CD8-positive, alpha-beta memory T cell (primary cell): ENCODE measurements at places on chromosomes 7 and 10.

DNA sequence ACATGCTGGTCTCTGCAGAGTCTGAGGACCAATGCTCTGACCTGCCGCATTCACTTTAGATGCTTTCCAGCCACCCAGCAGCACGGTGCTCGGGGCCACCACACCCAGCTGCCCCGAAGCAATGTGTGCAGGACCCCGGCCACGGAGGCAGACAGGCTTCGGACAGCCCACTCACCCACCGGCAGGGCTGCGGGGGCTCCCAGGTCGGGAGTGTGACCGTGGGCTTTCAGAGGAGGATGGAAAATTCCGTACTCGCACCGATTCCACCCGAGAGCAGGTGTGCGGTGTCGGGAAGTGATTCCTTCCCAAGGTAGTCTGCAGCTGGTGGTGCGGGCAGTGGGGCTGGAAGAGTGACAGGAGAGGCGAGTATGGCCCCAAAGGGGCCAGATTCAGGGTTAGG, 190.9 kb downstream of the DNAJB6 start:
- no peak for DNase-seq

DNA sequence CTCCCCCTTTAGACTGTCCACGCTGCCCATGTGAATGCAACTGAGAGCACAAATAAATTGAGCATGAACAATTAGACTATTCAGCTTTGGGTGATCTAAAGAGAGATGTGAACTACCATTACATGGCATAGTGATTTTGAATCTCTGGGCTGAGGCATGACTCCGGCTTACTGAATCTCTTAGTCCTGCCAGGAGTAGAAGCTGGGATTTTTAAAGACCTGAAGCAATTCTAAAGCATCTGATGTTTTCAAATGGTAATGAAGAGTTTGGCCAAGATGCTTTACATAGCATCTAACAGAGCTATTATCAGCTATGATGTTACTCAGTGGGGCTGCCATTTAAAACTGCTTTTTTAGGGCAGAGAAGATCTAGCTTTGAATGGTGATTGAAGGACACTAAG, 1059.1 kb downstream of the SORCS3 start:
- DNase-seq, result no peak

GRCh38 chr7:107860981-107861652, 29.9 kb upstream of the DLD start:
- no peak for DNase-seq

GRCh38 chr10:96896884-96897589, 64.9 kb downstream of the LCOR start:
- DNase-seq, result no peak

GRCh38 chr10:11217521-11217920, 199.8 kb downstream of the CELF2 start:
- no peak for DNase-seq

DNA sequence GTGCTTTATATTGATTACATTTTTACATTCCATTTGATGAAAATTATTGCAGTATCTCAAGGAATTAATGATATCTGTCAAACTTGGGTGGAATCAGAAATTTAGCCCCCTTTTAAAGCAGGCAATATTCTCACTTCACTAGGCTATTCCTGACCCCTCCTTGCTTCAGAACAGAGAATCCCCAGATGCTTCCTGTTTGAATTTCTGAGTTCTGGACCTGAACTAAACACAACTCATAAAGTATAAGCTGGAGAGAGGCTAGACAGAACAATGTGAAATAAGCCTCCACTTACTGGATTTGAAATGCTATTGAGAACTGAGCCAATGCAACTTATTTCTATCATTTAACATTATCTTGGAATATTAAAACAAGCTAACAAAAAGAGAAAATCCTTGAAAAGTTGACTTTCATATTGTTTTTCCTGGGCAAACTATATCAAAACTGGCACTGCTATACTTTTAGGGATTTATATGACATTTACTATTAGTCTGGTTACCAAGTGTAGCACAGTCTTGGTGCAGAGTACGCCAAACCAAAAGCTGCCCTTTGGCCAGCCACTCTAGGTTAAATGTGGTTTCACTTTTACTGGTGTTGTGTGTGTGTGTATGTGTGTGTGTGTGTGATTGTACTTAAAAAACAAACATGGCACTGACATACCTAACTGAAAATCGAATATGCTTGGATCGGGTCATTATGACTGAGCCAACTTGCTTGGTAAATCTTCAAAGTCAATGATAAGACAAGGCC, 19.0 kb upstream of the AGMO start:
- DNase-seq, result no peak

DNA sequence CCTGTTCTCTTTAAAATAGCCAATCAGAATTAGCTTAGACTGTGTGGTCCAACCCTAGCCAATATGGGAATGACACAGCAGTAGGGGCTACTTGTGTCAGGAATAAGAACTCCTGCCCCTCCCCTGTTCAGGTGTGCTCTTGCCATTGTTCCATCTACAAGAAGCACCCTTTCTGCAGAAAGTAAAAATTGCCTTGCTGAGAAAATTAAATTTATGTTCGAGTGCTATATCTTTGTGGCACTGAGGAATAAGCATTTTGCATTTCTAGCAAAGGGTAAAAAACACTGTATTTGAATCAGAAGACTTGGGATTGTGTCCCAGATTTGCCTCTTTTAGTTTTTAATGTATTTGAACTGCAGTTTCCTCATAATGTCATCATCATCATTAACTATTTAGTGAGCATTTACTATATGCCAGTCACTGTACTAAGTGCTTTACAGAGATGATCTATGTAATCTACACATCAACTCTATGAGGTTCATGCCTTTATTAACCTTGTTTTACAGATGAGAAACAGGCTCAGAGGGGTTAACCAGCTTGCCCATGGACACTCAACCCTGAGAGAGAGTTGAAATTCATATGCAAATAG, 28.9 kb upstream of the XRCC2 start:
- DNase-seq, result no peak

- no peak for DNase-seq
These were observed 255.3 kb downstream of the DNAJB9 start for GRCh38 chr7:108824840-108825580.

- DNase-seq, result no peak
These were observed 418.2 kb upstream of the AKR1E2 start for GRCh38 chr10:4407783-4408182.

GRCh38 chr10:27297844-27298521, 57.4 kb upstream of the ACBD5 start:
- DNase-seq, result no peak

DNA sequence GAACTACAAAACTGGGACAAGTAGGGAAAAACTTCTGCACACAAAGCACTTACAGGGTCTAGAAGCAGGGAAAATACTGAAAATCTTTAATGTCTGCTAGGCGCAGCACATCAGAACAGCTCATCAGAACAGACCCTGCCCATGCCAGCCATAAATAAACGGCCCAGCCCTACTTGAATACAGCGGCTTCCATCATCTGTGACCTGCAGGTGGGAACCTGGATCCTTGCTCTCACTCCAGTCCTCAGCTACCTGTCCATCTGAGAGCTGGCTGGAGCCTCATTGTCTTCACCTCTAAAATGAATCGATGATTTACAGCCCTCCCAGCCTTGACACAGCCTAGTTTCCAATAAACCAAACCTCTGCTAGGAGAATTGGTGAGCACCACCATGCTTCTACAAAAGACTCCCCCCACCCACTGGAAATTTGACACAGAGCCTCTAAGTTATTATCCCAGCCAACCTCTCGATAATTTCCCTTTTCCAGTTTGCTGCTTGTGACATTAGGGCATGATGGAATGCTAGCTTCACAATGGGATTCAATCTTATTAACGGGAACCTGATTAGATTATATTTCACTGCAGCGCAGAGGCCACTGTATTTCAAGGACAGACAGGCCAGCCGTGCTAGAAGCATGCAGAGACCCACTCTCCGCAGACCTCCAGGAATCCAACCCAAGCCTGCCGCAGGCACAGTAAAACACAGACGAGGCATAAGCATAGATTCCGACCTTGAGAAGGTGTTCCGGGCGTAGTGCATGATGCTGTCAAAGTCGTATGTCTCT, 61.6 kb upstream of the OPALIN start:
- no peak for DNase-seq

DNA sequence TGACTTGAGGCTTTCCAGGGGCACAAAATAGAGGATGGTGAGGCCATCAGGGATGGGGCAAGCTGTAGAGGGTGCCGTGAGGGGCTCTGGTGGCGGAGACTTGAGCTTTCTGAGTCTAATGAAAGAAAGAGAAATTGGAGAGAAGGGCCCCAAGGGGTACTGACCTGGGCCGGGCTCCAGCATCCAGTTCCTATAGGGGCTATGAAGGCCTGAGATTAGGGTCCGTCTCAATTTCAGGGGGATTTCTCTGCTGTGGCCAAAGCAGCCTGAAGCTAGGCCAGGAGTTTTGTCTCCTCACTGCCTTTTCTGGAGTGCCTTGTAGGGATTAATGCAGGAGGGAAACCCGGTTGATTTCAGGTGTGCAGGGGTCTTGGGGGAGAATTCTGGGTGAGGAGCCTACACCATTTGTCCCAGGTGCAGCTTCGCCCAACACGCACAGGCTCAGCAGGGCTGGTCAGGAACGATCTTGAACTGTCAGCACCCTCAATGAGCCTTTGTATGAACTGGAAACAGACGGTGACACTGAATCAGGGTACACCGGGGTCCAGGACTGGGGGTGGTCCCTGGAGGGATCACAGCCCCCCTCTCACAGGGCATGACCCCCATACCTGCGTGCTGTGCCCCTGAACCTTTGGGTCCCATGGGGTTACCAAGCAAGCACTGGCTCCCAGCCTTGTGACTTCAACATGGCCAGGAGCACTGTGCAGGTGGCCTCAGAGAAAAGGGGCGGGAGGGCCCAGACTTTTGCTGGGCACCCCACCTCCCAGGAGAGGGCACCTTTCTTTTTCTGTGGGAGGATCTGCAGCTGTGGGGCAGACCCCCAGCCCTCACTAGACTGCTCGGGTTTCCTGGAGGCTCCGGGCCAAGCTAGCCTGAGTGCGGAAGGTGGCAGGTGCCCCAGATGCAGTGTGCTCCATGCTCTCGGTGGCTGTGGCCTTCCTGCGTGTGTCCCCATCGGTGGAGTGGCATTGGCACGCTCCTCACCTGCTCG, 122.9 kb upstream of the RET start:
- no peak for DNase-seq

GRCh38 chr7:137469858-137470257, 126.3 kb upstream of the PTN start:
- DNase-seq, result no peak

GRCh38 chr7:47815867-47816266, 132.4 kb downstream of the PKD1L1 start:
- DNase-seq, result no peak

DNA sequence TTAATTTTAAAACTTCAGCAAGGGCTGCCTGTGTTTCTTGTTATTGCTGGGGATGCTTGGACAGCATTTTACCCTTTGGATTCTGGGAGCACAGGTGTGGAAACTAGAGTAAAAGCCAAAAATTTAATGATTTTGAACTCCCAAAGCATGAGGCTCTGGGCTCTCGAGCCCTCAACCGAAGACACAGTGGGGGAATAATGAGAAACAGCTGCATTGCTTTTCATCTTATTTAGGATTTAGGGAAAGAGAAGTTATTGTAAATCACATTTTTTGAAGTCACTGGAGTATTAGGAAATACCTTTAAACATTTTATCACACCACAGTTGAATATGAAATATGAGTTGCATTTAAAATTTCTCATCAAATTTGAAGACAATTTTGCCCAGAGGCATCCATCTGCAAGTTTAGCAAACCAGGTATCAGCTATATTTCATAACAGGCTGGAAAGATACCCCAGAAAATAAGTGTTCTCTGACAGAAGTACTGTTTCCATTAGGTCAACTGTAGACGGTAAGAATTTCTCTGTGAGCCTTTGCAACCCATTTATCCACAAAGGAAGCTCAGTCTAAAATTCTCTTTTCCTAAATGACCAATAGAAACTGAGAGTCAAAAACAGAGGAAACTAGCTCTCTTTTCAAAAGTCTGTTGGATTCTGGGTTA, 290.6 kb upstream of the PHYHIPL start:
- DNase-seq, result no peak

GRCh38 chr7:108846471-108846870, 276.8 kb downstream of the DNAJB9 start:
- DNase-seq, result no peak

GRCh38 chr7:87369216-87369615, 23.8 kb downstream of the CROT start:
- DNase-seq, result peak; percentile 50

DNA sequence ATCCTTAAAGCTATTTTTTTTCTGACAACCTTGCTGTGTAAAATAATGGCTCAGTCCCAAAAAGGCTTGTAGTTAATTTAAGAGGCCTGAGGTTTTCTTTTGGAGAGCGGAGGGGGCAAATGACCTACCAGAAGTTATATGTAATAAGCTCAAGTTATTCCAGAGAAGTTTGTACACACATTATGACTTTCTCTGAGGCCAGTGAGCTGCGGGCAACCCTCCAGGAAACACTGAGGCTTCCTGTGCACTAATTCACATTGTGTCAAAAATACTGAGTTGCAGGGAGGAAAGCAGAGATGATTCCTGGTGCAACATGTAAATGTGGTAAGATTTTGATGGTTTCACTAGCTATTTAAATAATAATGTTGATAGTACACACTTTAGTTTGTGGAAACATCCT, 188.6 kb downstream of the DIP2C start:
- DNase-seq, result no peak

- DNase-seq, result no peak
These were observed 45.5 kb upstream of the GPAM start for GRCh38 chr10:112229096-112229495.

- no peak for DNase-seq
These were observed 474.9 kb downstream of the KCNMA1 start for GRCh38 chr10:77162697-77163096.

- no peak for DNase-seq
These were observed 14.7 kb upstream of the INA start for GRCh38 chr10:103262229-103262628.
